ENCODE measurements at places on chromosomes 12 and 14.

DNA sequence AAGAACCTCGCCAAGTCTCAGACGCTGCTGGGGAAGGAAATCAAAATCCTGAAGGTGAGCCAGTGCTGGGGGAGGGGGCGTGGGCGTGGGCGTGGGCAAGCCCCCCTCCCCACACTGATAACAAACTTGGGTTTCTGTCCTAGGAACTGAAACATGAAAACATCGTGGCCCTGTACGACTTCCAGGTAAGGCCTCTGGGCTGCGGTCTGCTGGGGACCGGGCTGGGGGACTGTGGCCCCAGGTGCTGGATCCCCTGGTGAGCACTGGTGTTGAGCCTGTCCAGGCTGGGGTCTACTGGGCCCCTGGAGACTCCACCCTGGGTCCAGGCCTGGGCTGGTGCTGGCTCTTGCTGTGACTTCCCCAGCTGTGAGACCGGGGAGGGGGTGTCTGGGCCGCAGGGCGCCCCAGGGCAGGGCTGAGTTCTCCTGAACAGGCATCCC lies 1.2 kb downstream of the ULK1 start:
- DNase-seq: peak; percentile 27

DNA sequence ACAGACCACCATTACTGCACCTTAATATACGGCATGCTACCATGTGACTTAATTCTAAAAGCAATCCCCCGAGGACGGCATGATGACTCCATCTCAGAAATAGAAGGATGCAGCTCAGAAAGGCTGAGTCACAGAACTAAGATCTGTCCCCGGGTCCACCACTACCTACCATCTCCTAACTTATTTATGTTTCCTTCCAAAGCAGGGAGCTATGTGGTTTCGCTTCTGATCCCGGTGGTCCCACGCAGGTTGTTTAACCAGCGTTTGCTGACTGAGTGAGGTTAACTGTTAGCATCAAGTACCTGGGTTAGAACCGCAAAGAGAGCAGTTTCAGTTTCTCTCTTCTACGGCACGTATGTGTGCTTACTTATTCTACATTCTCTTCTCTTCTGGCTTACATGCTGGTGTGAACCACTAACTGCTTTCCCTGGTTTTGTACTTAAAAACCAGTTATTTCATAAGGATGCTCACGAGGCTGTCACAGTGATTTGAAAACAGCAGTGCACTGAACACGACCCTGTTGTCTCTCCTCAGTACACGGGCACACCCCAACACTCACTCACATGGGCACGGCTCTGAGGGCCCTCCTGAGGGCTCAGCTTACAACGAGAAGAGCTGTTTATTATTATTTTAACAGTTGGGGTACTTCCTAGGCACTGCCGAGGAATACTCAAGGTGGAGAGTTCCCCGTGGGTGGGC lies 66.7 kb downstream of the CCDC88C start:
- no peak for DNase-seq

DNA sequence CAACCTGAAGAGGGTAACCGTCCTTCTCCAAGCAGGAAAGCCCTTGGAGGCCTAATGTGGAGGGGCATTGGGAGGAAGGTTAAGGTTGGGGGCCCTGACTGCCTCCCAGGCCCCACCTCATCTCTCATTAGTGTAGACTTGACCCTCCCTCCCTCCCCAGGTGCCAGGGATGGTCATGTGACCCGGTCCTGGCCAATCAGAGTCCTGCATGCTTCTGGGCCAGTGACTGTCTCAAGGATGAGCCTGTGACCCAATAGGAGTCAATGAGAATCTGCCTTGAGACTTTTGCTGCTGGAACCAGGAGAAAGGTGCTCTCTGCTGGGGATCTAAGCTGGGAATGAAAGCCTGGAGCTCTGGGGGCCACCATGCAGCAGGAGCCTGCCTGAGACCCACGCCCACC lies 70.8 kb downstream of the NCOR2 start:
- no peak for DNase-seq

GRCh38 chr14:104085032-104085888 lies at the start of gene ASPG:
TSS of gene ASPG (plus strand) at chr14:104085700. CDS start at chr14:104085771, 71 bp downstream.
- DNase-seq: no peak

DNA sequence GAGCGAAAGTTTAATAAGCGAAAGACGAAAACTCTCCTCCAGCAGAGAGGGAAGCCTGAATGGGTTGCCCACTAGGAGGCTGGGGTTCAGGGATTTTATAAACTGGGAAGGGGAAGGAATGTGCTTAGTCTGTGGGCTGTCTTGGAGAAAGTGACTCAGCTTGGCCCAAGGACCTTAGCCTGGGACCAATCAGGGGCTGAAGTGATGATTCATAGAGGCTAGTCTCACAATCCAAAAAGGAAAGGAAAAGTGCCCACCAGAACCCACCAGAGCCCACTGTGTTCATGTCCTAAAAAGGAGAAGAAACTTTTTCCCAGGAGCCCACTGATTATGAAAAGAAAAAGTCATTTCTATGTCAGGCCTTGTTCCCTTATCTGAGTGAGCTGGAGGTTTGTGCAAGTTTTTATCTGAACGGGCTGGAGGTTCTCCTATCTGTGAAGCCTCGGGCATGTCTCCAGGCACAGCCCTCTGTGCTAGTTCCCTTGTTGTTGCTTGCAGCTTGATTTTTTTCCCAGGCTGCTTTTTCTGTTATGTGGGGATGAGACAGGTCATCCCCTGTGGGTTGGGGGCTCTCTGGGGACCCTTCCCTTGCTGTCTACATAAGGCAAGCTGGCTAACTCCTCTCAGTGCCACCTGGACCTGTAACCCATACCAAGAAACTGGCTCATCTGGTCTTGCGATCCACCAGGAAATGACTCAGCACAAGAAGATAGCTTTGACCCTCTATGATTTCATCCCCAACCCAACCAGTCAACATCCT lies 8.3 kb upstream of the GOLGA5 start:
- no peak for DNase-seq

- DNase-seq: no peak
These were observed 3.3 kb upstream of the KRT79 start for GRCh38 chr12:52837413-52837741.

DNA sequence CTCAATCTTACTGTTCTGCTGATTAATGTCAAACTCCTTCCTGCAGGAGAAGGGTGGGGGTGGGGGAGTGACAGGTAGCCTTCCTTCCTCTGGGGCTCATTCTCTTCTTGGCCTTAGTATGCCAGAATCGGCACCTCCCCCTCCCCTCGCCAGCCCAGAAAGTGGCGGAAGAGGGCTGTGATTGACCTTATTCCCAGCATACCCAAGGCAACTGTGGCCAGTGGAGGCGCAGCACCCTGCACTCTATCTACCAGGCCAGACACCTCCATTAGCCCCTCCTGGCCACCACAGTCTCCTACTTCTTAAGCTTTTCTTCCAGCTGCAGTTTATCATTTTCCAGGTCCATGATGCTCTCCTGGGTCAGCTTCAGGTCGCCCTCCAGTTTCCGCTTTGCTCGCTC lies 15.5 kb downstream of the MYH6 start:
- no peak for DNase-seq

- DNase-seq: no peak
These were observed 364.9 kb downstream of the RPS29 start for GRCh38 chr14:49221316-49221715.

GRCh38 chr14:73026243-73026844 lies 562 bp downstream of the ZFYVE1 start:
- DNase-seq: no peak

GRCh38 chr12:49866859-49867569 lies 24.1 kb upstream of the BCDIN3D start:
- DNase-seq: no peak

GRCh38 chr14:101620031-101620788 lies 58.9 kb downstream of the DIO3 start:
- no peak for DNase-seq

- DNase-seq: no peak
These were observed 264.6 kb upstream of the DAAM1 start for GRCh38 chr14:58923751-58924405.

DNA sequence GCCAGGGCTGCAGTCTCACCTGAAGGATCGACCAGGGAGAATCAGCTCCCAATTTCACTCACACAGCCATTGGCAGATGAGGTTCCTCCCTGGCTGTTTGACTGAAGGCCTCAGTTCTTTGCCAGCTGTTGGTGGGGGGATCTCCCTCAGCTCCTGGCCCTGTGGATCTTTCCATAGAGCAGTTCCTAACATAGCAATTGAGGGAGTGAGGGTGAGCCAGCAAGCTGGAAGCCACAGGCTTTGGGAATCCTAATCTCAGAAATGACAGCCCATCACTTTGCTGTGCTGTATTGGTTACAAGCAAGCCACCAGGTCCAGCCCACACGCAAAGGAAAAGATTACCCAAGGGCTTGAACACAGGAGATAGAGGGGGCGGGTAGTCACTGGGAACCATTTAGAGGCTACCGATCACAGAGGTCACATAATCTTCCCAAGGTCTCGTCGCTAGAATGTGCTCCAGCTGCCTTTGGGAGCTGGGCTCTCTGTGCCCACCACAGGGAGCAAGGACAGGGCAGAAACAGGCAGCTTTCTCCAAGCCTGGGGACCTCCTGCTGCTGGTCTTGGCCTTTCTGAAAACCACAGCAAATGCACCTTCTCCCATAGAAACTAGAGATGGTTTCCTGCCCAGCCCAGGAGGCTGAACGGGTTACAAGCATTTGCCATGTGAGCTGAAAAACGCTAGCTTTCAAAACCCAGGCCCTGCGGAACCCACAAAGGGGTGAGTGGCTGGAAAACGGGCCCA lies 4.6 kb upstream of the OTUB2 start:
- DNase-seq: no peak

DNA sequence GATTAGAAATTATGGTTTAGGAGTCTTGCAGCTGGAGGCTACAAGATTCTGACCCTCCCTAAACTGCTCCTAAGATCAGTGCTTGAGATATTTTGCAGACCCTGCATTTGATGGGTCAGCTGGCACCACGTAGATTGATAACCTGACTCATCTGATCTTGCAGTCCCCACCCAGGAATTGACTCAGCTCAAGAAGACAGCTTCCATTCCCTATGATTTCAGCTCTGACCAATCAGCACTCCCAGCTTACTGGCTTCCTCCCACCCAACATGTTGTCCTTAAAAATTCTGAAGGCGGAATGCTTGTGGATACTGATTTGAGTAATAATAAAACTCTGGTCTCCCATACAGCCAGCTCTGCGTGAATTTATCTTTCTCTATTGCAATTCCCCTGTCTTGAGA lies 23.2 kb upstream of the MTHFD1 start:
- DNase-seq: no peak

- no peak for DNase-seq
These were observed 429.0 kb upstream of the FBXO33 start for GRCh38 chr14:39861229-39861600.

DNA sequence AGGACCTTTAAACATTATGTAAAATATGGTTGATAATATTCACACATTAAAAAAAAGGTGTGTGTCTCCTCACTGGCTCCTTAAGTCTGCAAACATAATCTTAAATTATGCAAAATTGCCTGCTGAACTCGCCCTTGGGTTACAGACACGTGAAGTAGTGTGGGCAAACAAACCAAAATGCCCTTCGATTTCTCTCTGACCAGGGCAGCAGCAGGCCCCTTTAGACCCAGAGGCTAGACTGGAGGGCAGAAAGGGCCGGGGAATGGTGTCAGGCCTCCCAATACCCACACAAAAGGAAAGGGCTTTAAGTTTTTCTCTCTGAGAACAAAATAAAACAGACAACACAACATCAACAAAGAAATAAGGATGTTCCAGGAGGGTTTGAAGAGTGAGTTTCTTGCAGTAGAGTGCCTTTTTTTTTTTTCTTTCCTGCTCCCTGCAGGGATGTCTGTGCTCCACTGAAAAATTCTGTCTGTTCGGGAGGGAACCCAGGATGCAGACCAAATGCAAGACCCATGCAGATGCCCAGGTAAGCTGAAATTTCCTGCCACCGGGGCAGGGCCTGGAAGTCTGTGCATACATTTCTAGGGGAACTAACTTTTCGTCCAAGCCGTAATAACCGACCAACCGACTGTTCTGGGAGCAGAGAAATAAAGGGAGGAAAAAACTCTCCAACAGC lies 1.7 kb downstream of the TBX3 start:
- DNase-seq: no peak

DNA sequence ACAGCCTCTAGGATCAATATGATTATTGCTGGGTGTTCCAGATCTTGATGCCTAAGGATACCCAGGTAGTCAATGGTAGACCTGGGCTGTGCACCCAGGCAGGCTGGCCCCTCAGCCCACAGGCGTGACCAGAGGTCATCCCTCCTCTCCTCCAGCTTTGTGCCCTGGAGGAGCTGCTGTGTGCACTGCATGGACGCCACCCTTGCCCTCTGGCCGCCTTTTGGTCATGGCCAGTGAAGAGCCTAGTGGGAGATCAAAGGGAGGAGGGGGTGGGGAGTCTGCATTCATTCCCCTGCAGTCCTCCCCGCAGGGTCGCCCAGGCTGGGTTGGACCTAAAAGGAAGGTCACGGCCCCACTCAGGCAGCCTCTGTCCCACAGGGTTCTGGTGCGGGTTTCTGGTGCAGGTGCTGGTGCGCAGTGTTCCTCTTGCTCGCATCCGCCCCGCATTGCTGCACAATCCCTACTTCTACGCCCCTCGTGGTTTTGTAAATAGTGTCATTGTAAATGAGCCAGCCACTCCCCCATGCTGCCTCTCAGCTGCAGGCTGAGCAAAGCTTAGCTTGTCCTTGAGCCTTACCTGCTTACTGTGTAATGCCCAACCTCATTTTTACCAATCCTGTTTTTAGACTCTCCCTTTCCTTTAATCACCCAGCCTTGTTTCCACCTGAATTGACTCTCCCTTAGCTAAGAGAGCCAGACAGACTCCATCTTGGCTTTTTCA lies 55.3 kb downstream of the PSMA6 start:
- DNase-seq: no peak

- DNase-seq: no peak
These were observed 60.1 kb downstream of the TSPAN9 start for GRCh38 chr12:3137268-3137781.

DNA sequence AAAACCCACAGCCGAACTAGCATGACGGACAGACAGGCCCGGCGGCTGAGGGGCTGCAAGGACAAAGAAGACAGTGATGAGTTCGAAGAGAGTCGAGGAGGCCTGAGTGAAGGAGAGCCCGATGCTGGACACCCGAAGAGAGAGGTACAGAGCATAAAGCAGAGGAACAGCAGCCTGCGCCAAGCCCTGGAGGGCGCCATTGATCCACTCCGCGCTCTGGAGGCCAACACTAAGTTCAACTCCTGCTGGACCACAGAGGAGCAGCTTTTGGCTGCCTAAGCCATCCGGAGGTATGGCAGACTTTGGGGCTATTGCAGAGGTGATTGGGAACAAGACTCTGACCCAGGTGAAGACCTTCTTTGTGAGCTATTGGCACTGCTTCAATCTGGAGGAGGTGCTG lies 7.8 kb upstream of the PLXNC1 start:
- no peak for DNase-seq

GRCh38 chr12:29609431-29610215 lies 112.1 kb upstream of the OVCH1 start:
- no peak for DNase-seq

DNA sequence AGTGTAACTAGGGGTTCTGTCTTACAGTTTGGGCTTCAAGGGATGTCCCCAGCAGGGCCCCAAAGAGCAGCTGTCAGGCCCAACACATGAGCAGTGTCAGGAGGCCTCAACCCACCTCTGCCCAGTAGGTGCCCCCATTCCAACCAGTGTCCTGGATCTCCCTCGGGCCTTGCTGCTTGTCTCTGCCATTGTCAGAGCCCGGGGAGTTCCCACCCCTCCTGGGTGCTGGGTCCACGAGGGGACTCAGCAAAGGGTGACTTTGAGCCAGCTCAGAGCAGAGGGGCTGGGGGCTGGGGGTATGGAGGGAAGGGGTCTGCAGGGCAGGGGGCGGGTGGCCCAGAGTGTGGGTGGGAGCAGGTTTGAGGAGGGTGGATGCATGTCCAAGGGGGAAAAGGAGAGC lies 18.0 kb upstream of the BEGAIN start:
- DNase-seq: no peak

- DNase-seq: no peak
These were observed 251.6 kb downstream of the PHLDA1 start for GRCh38 chr12:75779891-75780496.

Data from spinal cord (tissue), 10 donors.